ENCODE measurements at places on chromosomes 12 and 14. TPM values are rescaled to one million over a fixed set of nuclear protein-coding genes. Genes with fewer than 3 reads are reported as not detected.

The CRIP1 gene
- polyA plus RNA-seq: 141 TPM

The TAS2R7 gene
- not detected for polyA plus RNA-seq

The DPY19L2 gene
- polyA plus RNA-seq: 17.0 TPM

DNA sequence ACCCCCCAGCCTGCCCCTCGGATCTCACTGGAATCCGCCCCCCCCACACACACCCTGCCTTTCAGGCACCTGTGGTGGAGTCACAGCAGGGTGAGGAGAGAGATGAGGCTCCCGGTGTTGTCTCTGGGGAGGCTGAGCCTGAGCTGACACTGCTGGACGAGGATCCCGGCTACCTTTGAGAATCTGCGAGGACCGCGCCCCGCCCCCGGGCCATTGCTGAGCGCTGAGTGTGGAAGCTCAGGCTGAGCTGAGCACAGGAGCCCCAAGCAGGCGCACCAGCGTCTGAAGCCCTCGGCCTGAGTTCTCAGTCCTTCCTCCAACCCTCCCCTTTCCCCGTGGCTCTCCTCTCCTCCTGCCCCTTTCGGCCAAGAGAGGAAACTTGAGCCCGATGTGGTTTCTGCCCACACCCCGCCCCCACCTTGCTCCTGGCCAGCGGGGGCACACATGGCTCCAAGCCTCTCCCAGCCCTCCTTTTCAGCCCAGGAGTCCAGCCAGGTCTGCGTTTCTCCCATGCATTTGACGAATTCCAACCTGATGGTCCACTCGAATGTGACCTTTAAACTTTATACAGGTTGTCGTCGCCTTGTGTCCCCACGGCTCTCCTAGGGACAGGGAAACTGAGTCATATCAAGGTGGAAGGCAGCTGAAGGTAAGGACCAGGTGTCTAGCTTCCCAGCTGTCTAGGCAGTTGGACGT lies at the start of gene NFE2:
Gene NFE2 (minus strand): TSS at position 284 of the 696 bp plus-strand sequence. CDS start 5,767 bp downstream, outside the sequence.
- peak; percentile 51 for DNase-seq

DNA sequence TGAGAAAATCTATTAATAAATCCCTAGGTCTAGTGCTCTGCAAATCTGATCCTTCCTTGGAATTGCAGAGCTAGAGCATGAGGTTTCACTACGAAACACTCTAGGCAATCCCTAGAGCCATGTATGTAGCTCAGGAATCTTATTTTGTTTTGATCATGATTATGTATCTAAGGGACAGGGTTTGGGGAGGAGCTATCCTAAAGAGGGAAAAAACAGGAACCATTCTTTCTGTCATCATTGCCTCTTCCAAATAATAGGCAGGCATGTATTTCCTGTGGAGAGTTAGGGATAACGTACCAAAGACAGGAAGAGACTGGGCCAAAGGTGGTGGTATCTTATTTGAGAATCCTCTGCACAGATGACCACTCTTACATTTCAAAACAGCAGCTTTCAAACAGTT lies 88.8 kb upstream of the GTF2A1 start:
- no peak for DNase-seq

GRCh38 chr12:96414637-96415036 lies 14.4 kb upstream of the CDK17 start:
- no peak for DNase-seq

DNA sequence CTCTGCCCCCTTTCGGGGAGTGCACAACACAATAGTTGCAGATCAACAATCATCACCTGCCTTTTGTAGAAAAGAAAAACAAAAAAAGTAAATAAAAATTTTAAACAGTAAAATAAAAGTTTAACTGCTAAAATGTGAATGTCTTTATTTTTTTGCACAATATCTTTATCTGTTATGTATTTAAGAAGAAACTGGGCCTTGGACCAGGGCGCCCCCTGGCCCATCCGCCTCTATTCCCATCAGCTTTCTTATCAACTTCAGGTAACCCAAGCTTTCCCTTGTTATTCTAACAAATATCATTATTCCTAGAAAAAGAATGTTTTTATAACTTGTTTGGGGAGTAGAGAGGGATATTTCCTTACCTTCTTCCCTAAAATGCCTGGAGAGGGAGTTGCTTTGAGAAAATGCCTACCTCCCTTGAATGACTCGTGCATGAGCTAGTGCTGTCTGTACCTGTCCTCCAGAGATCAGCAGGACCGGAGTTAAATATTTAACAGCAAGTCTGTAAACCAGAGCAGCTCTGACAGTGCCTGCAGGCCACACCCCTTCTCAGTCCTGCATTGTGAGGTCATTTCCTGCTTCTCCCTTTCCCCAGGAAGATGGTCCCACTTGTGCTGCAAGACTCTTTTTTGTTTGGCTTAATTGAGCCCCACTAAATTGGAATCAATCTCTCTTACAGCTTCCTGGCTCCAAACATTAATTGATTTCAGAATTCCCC lies 192.8 kb upstream of the RGS6 start:
- no peak for DNase-seq

GRCh38 chr14:56753396-56753795 lies 56.9 kb downstream of the OTX2 start:
- no peak for DNase-seq

- no peak for DNase-seq
These were observed 17.0 kb downstream of the NPC2 start for GRCh38 chr14:74476107-74476506.

- no peak for DNase-seq
These were observed 44.0 kb downstream of the TFCP2 start for GRCh38 chr12:51128919-51129318.

- DNase-seq: no peak
These were observed 20.6 kb upstream of the CPM start for GRCh38 chr12:68953536-68953935.

GRCh38 chr12:58066296-58066695 lies 124.9 kb downstream of the ATP23 start:
- DNase-seq: no peak

- DNase-seq: no peak
These were observed 1.5 kb downstream of the GSTZ1 start for GRCh38 chr14:77322250-77322902.
